Activated CD4-positive, alpha-beta T cell treated with anti-CD3 and anti-CD28 coated beads, Interleukin-2, amount 50 U/mL, for 16 hours (primary cell): ENCODE measurements at places on chromosomes 16 and 17.

- DNase-seq, result no peak
Measured at GRCh38 chr17:78377858-78378224, 608 bp upstream of the PGS1 start.

- DNase-seq, result no peak
Measured at GRCh38 chr17:82962163-82962720, 117.2 kb upstream of the METRNL start.

DNA sequence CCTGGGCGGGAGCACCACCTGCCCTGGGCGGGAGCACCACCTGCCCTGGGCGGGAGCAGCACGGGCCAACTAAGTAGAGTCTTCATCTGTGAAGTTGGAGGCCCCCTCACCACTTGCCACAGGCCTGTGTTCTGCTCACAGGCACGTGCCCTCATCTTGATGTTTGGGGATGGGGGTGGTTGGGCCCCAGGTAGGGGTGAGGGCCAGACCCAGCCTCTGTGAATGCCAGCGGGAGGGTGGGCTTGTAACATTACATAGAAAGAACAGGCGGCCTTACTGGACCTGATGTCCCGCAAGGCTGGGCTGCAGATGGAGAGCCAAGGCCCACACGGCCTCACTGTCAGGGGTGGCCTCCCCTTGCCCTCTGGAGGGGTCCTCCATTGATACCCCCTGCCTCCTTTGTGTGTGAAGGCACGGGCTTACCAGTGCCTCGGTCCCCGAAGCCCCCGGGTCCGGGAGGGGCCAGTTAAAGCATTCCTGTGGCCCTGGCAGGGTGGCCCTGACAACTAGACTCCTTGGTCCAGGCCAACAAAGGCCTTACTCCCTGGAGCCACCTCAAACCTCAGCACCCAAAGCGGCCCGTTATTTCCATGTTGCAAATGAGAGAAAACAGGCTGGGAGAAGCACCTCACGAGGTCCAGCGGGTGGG lies 1.1 kb upstream of the SLC16A3 start:
- DNase-seq, result no peak

GRCh38 chr16:73197598-73197997 lies 149.7 kb upstream of the ZFHX3 start:
- DNase-seq, result no peak

DNA sequence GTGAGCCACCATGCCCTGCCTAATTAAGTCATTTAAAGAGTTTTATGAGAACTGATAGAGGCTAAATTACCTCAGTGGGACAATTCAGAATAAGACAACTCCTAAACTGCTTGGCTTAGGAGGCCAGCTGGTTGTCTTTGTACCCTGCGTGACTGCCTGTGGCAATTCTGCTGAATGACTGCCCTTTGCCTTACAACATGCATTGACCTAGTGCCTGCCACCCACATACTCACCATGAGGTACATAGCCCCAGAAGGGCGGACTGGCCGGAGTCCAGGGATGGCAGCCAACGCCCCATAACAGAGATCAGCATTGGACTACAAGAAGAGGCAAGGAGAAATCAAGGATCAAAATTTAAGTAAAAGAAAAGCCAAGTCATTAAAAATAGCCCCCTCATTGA lies 7.3 kb downstream of the TAT start:
- no peak for DNase-seq

DNA sequence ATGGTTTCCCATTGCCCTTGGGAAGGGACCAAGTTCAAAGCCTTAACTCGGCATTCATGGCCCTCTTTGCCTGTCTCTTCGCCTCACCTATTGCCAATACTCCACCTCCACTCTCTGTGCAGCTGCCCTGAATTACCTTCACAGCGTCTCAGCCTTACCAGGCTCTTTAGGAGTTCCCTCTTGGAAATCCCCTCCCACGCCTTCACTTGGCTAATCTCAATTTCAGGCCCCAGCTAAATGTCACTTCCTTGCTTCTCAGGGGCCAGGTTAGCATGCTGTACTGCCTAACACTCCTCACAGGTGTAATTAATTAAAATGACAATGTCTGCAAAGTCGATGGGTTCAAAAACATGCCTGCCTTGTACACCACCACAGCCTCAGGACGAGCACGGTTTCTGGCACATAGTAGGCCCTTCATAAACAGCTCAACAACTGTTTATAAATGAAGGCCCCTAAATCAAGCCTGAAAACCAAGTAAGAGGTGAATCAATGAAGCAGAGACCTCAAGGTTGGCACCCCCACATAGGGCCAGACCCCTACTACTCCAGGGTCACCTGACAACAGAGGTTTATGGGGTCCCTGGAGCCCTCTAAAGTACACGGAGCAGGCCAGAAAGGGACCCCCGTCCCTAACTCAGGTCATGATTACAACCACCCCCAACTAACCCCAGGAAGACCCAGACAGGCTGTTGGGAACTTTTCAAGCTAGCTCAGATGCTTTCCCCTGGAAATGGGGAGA lies 11.2 kb upstream of the EEF2K start:
- no peak for DNase-seq

- DNase-seq, result no peak
Measured at GRCh38 chr16:87132361-87133014, 184.7 kb downstream of the C16orf95 start.

- no peak for DNase-seq
Measured at GRCh38 chr16:85625053-85625452, 11.9 kb downstream of the GSE1 start.

DNA sequence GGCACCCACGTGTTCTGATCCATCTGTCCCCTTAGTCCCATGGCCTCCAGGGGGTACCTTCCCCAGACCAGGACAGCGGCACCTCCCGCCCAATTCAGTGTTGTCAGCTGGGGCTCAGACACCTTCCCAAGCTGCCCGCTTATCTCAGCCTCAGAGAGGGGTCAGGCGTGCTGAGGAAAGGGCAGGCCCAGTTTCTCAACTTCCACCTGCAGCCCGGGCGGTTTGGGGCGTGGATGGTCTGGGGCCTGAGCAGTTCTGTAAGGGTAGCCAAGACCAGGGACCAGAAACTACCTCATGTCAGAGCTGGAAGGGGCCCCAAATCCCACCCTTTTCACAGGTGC lies 5.1 kb downstream of the PLCD3 start:
- DNase-seq, result no peak

GRCh38 chr17:81517339-81518112 lies 4.9 kb upstream of the ACTG1 start:
- no peak for DNase-seq

- DNase-seq, result no peak
Measured at GRCh38 chr16:89197033-89197632, 3.2 kb downstream of the SLC22A31 start.

GRCh38 chr16:27314161-27314723 lies 468 bp downstream of the IL4R start:
- peak; percentile 54 for DNase-seq

DNA sequence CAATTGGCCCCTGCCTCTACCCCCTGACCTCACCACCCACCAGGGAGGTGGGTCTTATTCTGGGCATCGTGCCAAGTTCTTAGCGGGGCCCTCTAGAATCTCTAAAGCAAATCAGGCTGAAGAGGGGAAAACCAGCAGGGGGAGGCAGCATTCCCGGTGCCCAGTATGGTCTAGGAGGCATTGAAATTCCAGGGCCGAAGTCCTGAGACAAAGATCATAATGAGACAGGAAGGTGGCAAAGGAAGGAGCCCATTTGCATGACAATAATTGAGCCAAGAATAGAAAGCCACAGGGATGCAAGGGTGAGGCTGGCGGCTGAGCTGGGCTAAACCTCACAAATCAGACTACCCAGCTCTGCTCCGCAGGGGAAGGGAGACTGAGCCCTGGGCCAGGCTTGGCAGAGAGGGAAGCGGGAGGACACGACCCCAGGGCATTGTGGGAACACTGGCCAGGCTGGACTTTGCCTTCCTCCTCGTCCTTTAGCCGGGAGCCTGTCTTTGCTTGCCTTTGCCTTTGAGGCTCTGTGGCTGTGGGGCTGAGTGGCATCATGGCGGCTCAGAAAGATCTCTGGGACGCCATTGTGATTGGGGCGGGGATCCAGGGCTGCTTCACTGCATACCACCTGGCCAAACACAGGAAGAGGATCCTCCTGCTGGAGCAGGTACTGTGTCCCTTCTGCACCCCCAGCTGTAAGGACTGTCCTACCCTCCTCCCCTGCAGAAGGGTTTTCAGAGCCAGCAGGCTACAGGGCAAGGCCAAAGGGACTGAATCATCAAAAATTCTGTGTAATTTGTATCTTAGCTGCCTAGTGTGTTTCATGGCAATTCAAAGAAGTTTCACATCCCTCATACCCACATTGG lies at the start of gene PIPOX:
Gene PIPOX, plus strand, starts transcription at position 463 of the 860 bp plus-strand sequence. Its CDS starts 85 bp downstream, at position 548.
- no peak for DNase-seq

DNA sequence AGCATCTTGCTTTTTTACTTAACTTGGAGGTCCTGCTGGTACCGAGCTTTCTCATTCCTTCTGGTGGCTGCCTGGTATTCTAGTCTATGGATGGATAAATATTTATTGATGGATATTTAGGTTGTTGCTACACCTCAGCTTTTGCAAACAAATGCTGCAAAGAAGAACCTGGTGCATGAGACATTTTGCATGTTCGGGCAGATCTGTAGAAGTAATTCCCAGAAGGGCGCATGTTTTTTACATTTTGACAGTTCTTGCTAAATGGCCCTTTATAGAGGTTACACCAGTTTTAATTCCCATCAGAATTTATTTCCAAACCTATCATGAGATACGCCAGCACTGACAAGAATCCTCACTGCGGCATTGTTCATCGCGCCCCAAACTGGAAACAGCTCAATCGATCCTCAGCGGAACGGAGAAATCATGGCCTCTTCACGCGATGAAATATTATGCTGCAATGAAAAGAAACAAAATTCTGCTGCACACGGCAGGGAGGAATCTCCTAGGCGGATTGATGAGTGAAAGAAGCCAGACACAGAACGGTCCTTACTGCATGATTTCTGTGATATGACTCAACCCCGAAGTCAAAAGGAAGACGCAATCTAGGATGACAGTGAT lies 68.0 kb upstream of the CREBBP start:
- no peak for DNase-seq

DNA sequence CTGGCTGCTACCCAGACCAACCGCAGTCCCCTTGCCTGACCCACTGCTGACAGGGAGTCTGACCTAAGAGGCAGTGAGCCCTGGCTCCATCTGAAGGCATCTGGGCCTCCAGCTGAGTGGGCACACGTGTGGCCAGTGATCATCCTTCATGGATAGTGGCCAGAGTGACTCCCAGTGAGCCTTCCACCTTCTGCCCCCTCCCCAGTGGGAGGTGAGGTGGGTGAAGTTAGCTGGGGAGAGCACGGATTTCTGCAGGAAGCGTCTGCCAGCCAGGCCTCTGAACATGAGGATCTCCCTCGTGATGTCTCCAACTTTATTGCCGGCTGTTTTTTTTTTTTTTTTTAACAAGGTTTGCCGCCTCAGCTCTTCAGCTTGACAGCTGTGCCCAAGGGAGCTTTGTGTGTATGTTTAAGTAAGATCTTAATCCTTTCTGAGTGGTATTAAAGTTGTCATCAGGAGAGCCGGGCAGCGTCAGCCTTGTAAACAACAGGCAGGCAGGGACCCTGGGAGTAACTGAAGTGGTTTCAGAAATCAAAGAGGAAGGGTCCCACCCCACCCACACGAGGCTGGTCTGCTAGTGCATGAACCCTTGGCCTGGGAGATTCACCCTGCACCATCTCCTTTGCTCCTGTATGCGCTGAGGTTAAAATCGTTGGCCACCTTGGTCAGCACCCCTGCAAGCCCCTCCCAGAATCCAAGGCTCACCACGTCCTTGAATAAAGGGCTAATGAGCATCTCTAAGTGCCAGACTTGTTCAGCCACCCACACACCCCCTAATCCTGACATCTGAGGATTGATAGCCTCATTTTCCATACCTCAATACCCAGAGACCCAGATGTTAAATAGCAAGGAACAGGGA lies 33.3 kb downstream of the RHBDL3 start:
- no peak for DNase-seq

DNA sequence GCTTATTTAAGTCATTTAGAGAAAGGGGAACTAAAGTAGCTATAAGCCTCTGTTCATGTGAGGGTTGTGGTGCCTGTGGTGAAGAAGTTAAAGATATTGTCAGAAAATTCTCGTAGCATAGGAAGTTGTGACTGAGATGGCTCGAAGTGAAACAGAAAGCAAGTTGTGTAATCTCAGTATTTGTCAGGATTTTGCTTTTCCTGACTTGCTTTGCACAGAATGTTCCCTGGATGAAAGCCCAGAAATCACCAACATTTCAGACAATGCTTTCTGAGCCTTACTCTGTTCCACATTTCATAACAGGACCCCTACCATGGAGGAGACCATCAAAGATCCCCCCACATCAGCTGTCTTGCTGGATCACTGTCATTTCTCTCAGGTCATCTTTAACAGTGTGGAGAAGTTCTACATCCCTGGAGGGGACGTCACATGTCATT lies 10.6 kb downstream of the CALCOCO2 start:
- peak; percentile 83 for DNase-seq

GRCh38 chr17:39271546-39271945 lies 45.8 kb upstream of the STAC2 start:
- no peak for DNase-seq

GRCh38 chr16:4265676-4266075 lies 7.1 kb downstream of the TFAP4 start:
- DNase-seq, result no peak

- no peak for DNase-seq
Measured at GRCh38 chr16:30858829-30859423, 35.0 kb downstream of the BCL7C start.

GRCh38 chr16:47392081-47392480 lies 68.8 kb downstream of the ITFG1 start:
- DNase-seq, result no peak

GRCh38 chr17:17500999-17501605 lies 4.9 kb upstream of the RASD1 start:
- DNase-seq, result no peak

- peak; percentile 1 for DNase-seq
Measured at GRCh38 chr17:58189436-58190146, 2.9 kb upstream of the EPX start.

DNA sequence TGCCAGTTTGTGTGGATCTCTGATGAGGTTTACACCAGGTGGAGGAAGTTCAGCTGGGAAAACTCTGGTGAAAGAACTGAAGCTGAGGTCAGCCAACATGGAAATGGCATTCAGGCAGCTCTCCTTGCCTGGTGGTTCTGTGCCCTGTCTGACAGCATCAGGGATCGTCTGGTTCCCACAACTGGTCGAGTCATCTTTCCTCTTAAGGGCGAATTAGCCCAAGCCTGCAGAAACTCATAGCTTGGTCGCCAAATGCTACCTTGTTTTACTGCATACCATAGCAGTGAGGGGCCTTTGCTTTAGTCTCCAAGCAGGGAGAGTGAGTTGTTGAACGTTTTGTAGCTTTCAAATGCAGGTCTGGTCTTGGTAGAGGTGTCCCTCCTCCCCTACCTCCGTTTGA lies 7.2 kb downstream of the PLCG2 start:
- no peak for DNase-seq

GRCh38 chr17:41278176-41278955 lies 2.9 kb downstream of the KRTAP9-7 start:
- no peak for DNase-seq

GRCh38 chr17:74711058-74711824 lies 1.5 kb downstream of the CD300LF start:
- no peak for DNase-seq

DNA sequence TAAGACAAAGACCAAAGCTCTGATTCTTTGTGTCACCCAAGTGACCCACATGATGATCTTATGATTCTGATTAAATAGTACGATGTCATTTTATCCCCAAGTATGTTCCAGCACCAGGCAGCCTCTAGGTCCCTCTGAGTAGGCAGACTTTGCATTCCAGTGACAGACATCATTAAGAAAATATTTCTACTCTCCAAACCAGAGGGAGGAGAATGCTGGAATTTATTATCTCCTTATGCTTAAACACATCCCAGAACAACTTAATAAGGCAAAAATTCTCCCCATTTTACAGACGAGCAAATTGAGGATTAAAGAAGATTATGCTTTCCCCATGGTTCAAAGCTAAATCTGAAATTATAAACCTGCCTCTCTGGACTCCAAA lies 192.8 kb upstream of the CDH11 start:
- no peak for DNase-seq
